ENCODE measurements at places on chromosomes 5 and 9.
A peak's percentile ranks its signal among the peaks of the same experiment; 100 is the strongest.

DNA sequence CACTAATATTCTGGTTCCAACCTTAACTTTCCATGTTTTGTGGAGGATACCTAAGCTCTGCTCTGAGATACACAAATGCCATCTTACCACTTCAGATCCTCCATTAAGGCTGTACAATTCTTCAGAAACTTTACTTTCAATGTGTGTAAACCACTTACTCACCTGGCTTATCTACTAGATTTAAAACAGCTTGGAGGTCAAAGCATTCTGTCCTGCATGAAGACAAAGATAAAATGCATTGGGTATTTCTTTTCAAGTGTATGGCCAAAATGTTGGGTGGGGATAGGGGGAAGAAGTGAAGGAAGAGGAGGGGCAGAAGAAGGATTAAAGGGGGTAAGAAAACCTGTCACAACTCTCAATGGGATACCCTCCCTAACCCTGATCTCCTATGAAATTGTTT lies 939 bp downstream of the GOLGA1 start:
- no peak for DNase-seq

- no peak for DNase-seq
Measured at GRCh38 chr5:94345257-94345656, 273.1 kb downstream of the KIAA0825 start.

DNA sequence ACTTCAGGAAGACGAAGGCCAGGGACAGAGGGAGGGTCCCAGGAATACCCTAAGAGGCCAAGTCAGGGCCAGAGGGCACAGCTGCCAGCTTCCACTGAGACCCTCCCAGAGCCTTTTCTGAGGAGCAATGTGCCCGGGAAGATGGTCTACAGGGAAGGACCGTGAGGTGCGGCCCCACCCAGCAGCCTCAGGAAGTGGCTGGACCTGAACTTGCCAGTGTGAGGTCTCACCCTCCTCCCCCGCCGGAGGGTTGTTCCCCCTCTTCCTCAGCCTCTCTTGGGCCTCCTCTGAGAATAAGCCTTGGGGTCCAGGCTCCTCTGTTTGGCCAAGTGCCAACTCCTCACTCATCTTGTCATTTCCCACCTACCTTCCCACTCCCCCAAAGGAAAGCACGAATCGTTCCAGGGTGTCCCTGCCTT lies 13.4 kb upstream of the SLC25A51 start:
- peak; percentile 75 for DNase-seq

GRCh38 chr5:167503926-167504720 lies 787.3 kb upstream of the WWC1 start:
- no peak for DNase-seq

- no peak for DNase-seq
Measured at GRCh38 chr9:85516976-85517637, 224.6 kb downstream of the AGTPBP1 start.

DNA sequence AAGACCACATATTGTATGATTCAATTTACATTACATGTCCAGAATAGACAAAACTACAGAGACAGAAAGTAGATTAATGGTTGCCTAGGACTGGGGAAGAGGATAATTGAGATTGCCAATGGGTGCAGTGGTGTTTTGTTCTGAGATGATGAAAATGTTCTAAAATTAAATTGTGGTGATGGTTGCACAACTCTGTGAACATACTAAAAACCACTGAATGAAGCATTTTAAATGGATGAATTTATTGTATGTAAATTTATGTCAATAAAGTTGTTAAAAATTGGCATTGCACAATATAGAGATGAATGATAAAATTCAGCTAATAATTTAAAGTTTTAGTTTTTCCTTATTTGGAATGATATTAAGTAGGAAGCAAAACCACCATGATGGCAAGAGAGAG lies 109.5 kb upstream of the NR4A3 start:
- DNase-seq = no peak

- DNase-seq = no peak
Measured at GRCh38 chr9:117278471-117279035, 136.3 kb downstream of the ASTN2 start.

GRCh38 chr9:106869458-106869857 lies 6.5 kb downstream of the ZNF462 start:
- no peak for DNase-seq

GRCh38 chr5:122779451-122779850 lies 4.6 kb downstream of the SNX2 start:
- DNase-seq = no peak

GRCh38 chr5:175246242-175246888 lies 197.6 kb downstream of the DRD1 start:
- no peak for DNase-seq

DNA sequence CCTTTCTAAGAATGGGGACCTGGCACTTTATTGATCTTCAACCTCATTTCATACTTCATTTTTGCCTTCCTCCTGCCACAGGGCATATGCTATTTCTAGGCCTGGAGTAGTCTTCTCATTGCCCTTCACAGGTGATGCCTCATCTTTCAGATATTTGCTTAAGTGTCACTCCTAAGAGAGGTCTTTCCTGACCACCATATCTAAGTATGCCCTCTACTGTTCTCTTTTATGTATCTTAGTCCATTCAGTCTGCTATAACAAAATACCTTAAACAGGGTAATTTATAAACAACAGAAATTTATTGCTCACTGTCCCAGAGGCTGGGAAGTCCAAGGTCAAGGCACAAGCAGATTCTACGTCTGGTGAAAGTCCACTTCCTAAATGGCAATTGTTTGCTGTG lies 99.1 kb downstream of the ADAMTS6 start:
- no peak for DNase-seq

- no peak for DNase-seq
Measured at GRCh38 chr5:149426931-149427330, 47.8 kb upstream of the IL17B start.

DNA sequence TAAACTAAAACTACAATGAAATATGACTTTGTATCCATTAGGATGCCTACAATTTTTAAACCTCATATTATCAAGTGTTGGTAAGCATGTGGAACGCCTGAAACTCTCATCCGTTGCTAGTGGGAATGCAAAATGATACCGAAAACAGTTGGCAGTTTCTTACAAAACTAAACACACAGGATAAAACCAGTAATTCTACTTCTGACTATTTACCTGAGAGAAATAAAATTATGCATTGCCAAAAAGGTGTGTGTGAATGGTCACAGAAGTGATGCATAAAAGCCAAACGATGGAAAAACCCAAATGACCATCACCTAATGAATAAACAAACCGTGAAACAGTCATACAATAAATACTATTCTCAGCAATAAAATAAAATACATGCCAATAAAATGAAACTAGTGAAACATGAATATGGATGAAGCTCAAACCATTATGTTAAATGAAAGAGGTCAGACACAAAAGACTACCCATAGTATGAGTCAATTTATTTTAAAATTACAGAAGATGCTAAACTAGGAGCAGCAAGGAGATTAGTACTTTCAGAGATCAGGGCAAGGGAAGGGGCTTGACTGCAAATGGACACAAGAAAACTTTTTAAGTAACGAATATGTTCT lies 13.4 kb downstream of the AUH start:
- no peak for DNase-seq

GRCh38 chr5:120817044-120817985 lies 353.2 kb downstream of the PRR16 start:
- no peak for DNase-seq

- DNase-seq = no peak
Measured at GRCh38 chr9:98107926-98108325, 11.1 kb downstream of the TRIM14 start.

GRCh38 chr5:115751176-115751575 lies 65.3 kb downstream of the CDO1 start:
- DNase-seq = no peak

DNA sequence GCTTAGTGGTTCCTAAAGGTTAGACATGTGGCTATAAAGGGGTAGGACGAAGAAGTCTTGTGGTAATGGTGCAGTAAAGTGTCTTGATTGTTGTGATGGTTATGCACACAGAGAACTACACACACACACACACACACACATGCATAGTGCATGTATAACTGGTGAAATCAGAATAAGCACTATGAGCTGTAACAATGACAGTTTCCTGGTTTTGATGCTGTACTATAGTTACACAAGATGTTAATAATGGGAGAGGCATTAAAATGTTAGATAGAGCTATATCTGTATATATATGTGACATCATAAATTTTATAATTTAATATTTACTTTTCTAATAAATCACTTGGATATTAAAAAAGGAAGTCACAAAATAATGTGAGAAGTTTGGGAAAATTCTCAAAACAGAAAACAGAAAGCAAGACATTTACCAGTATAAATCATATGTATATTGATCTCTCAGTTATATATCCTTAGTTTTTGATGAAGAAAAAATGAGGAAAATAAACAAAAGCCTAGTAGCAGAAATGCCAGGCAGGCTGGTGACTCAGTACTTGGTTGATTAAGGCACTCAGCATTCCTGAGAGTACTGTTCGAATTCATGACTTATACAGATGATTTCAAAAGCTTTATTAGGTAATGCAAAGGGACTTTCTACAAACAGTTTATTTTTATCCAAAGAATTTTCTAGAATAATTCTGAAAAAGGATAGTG lies 350.5 kb upstream of the DAB2 start:
- no peak for DNase-seq

DNA sequence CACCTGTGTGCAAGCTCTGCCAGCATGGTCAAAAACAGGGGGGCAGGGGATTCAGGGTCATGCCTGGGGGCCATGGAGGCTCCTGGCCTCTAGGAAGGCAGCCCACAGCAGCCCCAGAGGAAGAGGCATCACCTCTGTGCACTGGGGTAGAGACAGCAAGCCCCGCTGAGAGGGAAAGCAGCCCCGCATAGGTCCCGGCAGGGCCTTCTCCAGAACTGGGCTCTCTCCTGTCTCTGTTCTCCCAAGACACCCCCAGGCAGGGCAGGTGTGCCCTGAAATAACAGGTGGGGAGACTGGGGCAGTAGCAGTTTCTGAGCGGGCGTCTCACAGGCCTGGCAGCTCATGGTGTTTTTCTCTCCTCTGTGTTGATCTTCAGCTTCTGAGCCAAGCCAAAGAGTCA lies 279.1 kb downstream of the HSPA4 start:
- no peak for DNase-seq

All from lower leg skin (tissue), 4 donors.